ENCODE measurements at places on chromosomes 11 and 22. TPM values are rescaled to one million over a fixed set of nuclear protein-coding genes. Genes with fewer than 3 reads are reported as not detected.
A peak's percentile ranks its signal among the peaks of the same experiment; 100 is the strongest.

GRCh38 chr11:75851203-75851602 is 36.2 kb downstream of the UVRAG start:
- DNase-seq, result no peak
- no peak overlapping the region for H3K27ac ChIP-seq
- no peaks in the 10 kb centered on the region for H3K36me3 ChIP-seq

GRCh38 chr11:86919557-86920210 is 35.5 kb downstream of the FZD4 start:
- peaks cover 10% of the 10 kb centered on the region for H3K4me1 ChIP-seq
- no peak overlapping the region for H3K4me3 ChIP-seq
- H3K27ac ChIP-seq, result peak overlapping the region; percentile 22
- H3K27me3 ChIP-seq, result no peaks in the 10 kb centered on the region
- DNase-seq, result no peak

DNA sequence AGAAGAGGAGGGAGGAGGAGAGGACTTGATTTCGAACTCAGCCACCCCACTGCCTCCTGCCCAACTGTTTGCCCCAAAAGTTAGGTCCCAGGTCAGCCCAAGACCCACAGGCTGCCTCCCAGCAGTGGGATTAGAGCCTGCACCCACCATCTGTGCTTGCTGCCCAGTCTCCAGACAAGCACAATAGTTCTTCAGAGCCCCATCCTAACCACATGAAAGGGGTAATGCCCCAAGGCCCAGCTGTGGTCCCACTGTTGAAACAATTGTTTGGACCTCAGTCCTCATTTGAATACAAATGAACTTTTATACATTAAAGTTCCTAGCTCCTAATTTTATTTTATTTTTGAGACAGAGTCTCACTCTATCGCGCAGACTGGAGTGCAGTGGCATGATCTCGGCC is 5.4 kb upstream of the VPS51 start:
- no peaks in the 10 kb centered on the region for H3K4me1 ChIP-seq
- H3K36me3 ChIP-seq, result no peaks in the 10 kb centered on the region
- H3K27me3 ChIP-seq, result no peaks in the 10 kb centered on the region
- no peak overlapping the region for H3K4me3 ChIP-seq

Gene PHETA2
- 7.3 TPM for total RNA-seq

Gene H19
- total RNA-seq, result 765 TPM
